ENCODE measurements at places on chromosomes 11 and 22. TPM values are rescaled to one million over a fixed set of nuclear protein-coding genes. Genes with fewer than 3 reads are reported as not detected.

DNA sequence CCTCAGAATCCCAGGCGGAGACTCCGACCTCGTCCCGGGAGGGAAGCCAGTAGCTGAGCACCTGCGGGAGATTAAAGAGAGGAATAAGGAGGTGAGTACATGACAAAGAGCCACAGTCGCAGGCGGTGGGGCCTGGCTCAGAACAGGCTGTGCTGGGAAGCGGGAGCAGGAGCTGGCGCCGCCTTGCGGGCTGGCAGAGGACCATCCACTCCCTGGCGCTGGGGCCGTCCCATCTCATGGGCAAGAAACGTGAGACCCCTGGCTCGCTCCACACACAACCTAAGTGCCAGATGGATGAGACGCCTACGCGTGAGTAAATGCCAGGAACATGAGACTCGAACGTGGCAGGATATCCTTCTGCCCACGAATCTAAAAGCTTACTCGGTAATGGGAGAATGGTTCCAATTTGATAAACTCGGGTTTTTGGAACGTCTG lies 6.3 kb downstream of the CEND1 start:
- DNase-seq = no peak

DNA sequence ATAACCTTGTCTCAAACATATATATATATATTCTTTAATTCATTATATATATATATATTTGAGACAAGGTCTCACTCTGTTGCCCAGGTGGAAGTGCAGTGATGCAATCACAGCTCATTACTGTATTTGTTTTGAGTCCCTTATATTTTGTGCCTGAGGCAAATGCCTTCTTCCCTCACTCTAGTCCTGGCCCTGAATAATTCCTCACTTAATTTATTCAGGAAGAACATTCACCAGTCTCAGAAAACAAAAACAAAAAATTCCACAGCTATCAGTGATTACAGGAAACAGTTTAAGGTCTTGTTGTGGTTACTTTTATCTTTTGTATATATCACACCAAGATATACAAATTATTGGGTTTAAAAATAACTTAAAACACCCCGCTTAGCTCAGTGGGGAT lies 155.7 kb downstream of the CWF19L2 start:
- DNase-seq = no peak

SYT13 gene
- not detected for total RNA-seq

GRCh38 chr11:89021339-89021738 lies 44.4 kb downstream of the GRM5 start:
- DNase-seq = no peak

DNA sequence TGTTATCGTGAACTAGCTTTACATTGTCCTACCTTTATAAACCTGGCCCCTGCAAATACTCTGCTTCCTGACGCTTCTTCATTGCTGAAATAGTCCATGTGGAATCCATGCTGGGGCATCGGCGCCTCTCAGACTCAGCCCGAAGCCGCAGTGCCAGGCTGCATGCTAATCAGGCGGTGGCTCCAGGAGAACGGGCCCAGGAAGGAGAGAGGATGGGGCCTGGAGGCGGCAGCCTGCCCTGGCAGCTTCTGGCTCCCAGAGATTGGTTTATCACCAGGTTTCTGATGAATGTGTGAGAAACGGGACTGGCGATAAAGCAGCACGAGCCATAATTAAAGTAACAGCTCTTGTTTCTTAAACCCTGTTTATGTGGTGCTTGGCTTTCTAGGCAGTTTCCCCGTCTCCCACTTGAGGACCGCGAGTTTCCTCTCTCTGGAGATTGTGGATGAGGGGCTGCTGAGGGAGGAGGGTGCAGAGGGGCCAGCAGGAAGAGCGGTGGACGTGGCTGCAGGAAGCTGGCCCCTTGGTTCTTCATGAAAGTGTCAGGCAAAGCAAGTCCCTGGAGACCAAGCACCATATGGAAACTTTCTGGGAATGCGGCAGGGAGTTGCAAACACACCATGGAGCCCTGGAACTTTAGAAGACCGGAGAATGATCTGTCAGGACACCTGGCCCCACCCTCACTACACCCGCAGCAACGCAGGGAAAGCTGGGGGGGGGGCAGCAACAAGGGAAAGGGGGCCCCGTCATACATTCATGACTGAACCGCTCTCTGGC lies 93.4 kb downstream of the NTM start:
- DNase-seq = no peak

DNA sequence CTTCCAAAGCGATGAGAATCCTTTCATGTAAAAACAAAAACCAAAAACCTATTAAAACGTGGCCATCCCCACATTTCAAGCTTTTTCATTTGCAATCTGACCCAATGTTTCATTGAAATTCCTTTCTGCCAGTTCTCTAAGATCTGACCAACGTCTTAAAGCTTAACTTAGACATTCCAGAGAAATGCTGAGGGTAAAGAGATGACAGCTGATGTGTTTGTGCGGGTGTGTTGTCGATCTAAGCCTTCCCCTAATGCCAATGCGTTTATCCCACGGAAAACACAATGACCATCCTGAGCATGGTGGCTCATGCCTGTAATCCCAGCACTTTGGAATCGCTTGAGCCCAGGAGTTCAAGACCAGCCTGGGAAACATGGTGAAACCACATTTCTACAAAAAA lies 6.4 kb upstream of the TESMIN start:
- DNase-seq = no peak

AIFM3 gene
- not detected for total RNA-seq

DNA sequence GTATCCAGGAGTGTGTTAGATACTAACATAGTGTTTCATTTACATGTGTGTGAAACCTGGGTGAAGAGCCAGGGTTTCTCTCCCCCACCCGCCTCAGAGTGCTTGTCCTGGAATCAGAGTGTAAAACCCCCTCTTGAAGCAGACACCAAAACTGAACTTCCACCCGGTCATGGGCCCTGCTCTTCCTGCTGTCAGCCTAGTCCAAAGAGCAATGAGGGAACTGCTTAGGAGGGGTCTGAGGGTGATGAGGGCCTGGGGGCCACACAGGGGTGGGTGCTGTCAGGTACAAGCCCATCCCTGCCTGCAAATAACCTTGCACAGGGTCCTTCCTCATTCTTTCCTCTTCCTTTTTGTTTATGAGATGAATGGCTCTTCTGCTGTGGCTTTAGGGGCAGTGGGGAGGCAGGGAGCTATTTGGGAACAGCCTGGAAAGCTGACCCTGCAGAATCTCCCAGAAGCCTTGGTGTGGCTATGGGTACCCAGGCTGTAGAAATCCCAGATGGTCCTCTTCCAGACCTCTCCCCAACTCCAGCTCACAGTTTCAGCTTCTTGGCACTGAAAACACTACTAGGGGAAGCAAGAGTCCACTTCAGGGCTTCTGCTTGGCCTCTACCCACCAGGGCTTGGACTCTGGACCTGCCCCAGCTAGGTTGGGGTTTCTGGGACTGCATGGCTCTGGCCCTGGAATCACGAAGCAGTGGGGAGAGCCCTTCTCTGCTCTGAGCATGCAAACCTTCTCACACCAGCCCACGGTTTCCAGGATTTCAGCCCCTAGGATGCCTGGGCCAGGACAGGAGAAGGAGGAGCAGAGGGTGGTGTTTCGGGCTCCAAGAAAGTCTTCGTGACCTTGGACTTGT lies 8.5 kb downstream of the BATF2 start:
- no peak for DNase-seq

DNA sequence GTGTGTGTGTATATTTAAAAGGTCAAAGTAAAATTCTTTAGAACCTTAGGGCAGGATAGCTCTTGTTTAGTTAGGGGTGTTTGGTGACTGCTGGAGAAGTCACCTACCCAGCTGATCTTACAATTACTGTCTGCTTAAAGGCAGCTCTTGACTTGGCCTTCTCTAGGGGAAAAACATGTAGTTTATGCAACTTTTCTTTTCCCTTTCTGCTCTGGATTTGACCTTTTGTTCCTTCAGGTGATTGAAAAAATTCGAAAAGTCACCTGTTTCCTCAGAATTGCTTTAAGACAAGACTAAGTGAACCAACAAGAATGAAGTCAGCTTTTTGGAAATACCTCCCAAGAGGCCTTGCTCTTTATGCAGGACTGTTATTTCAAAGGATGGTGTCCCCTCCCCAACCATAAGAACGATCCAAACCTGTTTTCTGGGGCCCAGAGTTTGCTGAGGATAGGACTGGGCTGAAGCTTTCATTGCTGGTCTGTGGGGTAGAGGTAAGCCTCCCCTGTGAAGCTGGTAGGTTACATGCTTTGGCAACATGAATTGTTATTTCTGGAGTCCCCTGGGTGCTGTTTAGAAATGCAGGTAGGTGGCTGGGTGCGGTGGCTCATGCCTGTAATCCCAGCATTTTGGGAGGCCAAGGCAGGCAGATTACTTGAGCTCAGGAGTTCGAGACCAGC lies 111.2 kb downstream of the PTPRJ start:
- DNase-seq = no peak

- no peak for DNase-seq
Measured at GRCh38 chr11:15213471-15214231, 98.9 kb downstream of the INSC start.

GRCh38 chr11:61682093-61682732 lies 2.0 kb downstream of the DAGLA start:
- DNase-seq = no peak

DNA sequence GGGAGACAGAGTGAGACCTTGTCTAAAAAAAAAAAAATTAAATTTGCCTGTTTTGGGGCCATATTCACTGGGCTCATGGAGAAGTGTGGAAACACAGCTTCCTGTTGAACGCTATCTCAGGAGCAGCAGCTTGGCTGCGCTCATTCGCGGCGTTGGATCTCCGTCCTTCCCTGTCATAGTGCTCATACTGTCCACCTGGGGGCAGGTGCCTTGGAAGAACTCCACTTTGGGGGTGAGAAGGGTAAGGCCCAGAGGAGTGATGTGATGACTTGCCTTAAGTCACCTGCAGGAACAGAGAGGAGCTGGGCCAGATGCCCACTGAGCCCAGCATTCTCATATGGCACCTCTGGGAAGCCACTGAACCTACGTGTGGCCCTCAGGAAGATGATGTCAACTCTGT lies 82.8 kb downstream of the CABIN1 start:
- DNase-seq = no peak

GRCh38 chr22:17797721-17798559 lies 23.7 kb upstream of the BID start:
- DNase-seq = no peak

TMEM151A gene
- 0.10 TPM for total RNA-seq

HORMAD2 gene
- total RNA-seq = not detected

EI24 gene
- total RNA-seq = 186 TPM

B3GAT1 gene
- total RNA-seq = 2.2 TPM

OR5AS1 gene
- total RNA-seq = not detected

KIRREL3 gene
- not detected for total RNA-seq

TRIM68 gene
- total RNA-seq = 16.6 TPM

DNA sequence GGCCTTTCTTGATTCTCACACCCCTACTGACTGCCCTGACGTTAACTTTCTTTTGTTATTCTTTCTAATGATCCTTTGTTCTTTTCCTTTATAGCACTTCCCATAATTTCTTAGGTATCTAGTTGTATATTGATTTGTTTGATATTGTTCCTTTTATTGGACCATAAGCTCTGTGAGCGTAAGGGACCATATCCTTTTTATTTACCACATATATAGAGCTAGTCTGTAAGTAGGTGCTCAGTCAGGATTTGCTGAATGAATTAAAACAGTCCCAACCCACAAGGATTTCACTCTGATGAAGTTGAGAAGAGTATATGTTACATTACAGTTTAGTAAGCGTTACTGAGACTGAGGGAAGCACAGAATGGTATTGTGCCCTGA lies 68.8 kb downstream of the EMSY start:
- DNase-seq = no peak

CASP1 gene
- 14.2 TPM for total RNA-seq

DNA sequence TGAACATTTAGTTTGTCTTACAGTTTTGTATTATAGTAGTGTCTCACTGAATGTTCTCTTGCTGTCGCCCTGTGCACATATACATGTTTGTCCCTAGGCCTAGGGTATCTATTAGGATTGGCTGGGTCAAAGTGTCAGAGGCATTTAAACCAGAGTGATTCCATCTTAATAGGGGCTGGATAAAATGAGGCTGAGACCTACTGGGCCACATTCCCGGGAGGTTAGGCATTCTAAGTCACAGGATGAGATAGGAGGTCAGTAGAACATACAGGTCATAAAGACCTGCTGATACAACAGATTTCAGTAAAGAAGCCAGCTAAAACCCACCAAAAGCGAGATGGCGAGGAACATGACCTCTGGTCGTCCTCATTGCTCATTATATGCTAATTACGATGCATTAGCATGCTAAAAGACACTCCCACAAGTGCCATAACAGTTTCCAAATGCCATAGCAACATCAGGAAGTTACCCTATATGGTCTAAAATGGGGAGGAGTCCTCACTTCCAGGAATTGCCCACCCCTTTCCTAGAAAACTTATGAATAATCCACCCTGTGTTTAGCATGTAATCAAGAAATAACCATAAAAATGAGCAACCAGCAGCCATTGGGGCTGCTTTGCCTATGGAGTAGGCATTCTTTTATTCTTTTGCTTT lies 82.6 kb downstream of the LDLRAD3 start:
- no peak for DNase-seq

DNA sequence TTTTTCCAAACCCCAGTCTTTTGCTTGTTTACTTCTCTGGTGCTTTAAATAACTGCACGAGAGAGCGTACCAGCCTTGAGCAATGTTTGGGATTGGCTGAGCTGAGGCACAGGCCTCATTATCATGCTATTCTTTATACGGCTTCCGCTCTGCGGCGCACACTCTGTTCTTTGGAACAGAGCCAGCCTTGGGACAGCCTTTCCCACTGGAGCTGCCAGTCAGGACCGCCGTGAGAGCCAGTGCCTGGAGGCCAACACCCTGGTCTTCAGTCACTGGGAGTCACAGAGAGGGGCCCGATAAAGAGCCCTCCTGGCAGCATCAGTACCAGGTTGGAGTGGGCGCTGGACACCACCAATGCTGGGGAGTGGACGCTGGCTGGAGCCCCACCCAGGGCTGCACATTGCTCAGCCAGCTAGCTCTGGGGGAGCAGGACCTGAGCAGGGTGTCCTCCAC lies 125.6 kb downstream of the BCR start:
- peak; percentile 56 for DNase-seq

DNA sequence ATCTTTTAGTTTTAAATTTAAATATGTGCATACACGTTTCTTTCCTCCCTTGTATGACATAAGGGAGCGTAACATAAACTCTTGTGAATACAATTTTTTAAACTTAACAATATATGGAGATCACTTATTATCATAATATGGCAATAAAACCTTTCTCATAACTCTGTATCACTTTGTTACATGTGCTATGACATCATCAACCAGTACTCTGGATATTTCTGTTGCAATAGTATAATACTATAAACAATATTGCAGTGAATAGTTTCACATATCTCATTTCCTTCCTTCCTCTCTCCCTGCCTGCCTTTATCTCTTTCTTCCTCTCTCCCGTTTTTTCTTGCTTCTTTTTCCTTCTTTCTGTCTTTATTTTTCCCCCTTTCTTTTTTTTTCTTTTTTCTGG lies 1278.0 kb upstream of the CNTN5 start:
- DNase-seq = no peak

ARL2 gene
- 271 TPM for total RNA-seq

DNA sequence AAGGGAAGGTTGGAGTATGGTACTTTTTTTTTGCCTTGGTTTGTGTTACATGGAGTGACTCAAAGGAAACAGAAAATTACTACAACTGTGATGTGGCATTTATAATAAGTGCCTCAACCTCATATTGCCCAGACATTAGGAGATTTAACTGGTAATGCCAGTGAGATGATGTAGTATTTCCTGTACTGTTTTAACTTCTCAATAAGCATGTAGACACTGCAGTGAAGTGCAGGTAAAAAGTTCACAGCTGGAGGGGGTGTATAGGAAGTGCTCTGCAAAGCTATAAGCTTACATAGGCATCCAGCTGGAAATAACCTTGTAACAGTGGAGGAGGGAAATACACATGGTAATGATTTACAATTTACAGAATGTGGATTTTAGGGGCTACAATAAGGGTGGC lies 138.2 kb upstream of the MTMR2 start:
- DNase-seq = peak; percentile 60

All from H4 (cell line).